ENCODE measurements at places on chromosomes 4 and X.

DNA sequence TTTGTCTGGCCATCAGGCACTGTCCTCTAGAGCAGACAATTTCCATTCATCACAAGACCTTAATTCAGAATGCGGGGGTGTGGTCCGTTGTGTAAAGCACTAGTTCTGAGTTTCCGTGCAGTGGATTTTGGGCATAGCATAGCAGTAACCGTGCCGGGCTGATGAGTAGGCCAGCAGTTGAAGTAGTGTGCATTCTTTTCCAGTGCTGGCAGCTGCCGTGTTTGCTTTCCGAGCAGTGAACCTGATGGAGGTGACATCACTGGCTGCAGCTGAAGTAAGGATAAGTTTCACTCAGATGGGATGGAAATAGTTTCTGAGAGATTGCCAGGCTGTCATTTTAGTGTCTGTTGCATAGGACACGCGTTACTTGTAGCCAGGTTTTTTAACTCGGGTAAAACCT is 107.0 kb upstream of the STIM2 start:
- no peak for DNase-seq

DNA sequence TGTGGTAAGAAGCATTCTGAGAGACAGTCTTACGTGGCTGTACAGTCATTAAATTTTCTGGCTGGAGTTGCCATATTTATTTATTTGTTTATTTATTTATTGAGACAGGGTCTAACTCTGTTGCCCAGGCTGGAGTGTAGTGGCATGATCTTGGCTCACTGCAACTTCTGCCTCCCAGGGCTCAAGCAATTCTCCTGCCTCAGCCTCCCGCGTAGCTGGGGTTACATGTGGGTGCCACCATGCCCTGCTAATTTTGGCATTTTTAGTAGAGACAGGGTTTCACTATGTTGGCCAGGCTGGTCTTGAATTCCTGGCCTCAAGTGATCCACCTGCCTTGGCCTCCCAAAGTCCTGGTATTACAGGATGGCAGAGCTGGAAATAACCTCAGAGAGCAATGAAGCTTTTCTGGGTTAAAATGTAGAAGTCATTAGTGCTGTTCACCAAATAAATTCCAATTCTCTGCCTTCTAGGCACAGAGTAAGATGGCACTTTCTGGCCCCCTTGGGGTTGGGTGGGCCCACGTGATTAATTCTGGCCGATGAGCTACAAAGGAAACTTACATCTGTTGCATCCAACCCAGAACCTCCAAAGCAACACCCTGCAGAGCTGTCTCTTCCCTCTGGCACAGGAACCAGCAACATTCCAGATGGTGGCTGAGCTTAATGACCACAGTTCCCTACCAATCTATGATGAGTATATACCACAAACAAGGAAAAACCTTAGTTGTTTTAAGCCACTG is 4.5 kb downstream of the MRFAP1 start:
- DNase-seq, result no peak

GRCh38 chr4:80610845-80611677 is 275.5 kb downstream of the CFAP299 start:
- DNase-seq, result no peak

DNA sequence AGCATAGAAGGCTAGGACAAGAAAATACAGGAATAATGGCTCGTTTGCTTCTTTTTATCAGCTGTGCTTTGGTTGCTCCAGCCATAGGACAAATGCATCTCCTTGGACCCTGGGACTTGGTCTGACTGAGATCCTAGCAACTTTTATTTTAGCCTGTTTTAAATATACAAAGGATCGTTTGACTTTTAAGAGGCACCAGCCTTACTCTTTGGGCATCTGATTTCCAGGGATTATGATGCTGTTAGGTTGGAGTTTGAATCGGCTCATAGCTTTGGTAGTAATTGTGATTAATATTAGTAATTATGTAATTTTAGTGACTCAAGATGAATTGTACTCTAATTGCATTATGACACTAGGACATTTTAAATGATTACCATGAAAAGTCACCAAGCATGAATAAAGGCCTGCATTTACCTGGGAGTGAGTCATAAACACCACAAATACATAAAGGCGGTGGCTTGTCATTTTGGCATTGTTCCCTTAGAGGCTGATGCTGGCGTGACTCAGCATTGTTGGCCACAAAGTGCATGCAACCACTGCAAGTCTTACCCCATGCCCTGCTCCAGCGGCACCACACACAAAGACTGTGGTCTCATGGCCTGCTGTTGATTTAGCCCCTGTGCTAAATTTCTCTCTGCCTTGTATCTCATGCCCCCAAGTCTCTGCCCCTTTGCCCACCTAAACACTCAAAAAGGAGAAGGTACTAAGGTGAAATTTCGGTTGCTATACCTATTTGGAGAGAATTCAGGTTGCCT is 12.4 kb downstream of the GPAT3 start:
- peak; percentile 18 for DNase-seq

- DNase-seq, result no peak
Measured at GRCh38 chrX:155027509-155028066, 944 bp downstream of the FUNDC2 start.

GRCh38 chr4:20645236-20645635 is 55.0 kb upstream of the PACRGL start:
- no peak for DNase-seq

DNA sequence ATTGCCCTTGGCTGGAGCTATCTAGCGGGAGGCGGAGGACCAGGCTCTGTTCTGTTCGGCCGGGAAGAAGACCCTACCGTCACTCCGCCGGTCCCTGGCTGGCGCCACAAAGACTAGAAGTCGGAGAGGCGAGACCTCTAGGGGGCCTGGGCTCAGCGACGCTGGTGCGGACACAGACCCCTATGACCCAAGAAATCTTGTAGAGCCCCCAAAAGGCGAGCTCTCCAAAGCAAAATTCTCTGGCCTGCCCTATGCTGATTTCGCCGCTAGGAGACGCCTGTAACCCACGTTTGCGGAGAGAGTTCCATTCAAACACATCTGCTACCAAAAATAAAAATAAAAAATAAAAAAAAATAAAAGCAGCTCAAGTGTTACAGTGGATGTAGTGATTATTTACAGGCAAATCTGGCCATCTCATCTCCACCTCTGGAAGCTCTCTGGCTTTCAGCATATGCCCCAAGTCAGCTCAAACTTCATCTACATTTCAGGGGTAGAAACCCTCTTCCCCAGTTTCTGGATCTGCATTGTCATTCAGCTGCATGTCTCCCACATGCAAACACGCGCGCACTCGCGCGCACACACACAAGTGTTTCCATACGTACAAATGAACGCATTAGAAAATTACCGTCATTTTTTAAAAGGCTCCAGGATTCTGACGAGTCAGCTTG is 2.4 kb upstream of the PCDH10 start:
- no peak for DNase-seq

DNA sequence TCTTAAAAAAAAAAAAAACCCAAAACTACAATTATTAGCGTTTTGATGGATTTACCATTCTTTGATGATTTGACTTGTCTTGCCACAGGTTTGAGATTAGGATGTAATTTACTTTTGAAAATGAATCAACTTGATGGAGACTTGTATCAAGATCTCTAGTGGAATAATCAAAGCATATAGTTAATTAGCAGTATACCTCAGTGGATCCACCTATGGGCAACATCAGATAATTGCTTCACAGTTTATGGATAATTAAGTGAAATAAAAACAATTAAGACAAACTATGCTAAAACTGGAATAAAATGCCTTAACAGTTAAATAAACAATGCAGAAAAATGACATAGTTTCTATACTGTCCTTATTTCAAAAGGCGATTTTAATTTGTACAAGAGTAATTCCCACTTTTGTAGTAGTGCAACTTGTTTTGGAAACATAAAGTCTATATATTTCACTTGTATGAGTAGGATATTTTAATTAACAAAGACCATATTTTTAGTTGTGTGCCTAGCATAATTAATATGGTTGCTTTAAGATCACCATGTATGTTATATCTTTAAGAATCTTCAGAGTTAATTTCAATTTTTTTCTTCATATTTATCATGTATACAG is 4.2 kb downstream of the CPEB2 start:
- no peak for DNase-seq

GRCh38 chr4:183026701-183027100 is 72.4 kb upstream of the WWC2 start:
- no peak for DNase-seq
